ENCODE measurements at places on chromosomes 12 and 14. TPM values are rescaled to one million over a fixed set of nuclear protein-coding genes. Genes with fewer than 3 reads are reported as not detected.

- no peak for DNase-seq
Observed at GRCh38 chr12:72313806-72314205, 41.6 kb downstream of the TRHDE start.

DNA sequence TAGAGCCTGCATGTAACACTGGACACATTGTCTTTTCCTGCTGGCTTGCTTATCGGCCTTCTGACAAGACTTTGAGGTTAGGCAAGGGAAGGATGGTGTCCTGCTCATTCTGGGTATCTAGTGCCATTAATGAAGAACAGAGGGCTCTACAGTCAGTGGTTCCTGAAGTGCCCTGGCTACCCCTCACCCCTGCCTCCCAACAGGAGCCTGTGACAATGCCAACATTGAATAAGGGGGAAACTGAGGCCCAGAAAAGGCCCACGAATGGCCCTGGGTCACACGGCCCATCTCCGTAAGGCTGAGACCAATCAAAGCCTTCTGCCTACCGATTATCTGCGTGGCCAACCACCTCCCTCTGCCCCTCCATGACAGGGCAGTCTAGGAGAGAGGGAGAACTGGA is 2.1 kb downstream of the IFI27L2 start:
- DNase-seq: no peak

GRCh38 chr12:128796439-128797118 is 27.2 kb downstream of the SLC15A4 start:
- no peak for DNase-seq

DNA sequence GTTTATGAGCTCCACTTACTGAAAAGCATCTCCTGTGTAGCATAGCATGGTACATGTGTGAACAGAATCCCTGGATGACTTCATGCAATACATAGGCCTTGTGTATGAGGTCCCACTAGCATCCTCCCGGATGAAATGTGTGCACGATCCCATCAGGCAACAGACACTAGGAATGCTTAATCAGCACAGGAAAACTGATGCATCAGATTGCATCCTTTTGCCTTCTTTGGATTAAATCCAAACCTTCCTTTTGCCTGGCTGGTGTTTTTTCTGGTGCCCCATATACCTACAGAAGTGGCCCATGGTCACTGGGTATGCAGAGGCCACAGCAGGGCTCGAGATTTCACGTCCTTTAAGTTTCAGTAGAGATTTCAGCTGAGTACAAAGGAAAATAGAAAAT is 120.9 kb upstream of the COCH start:
- DNase-seq: no peak

CFAP73 gene
- not detected for total RNA-seq

DNA sequence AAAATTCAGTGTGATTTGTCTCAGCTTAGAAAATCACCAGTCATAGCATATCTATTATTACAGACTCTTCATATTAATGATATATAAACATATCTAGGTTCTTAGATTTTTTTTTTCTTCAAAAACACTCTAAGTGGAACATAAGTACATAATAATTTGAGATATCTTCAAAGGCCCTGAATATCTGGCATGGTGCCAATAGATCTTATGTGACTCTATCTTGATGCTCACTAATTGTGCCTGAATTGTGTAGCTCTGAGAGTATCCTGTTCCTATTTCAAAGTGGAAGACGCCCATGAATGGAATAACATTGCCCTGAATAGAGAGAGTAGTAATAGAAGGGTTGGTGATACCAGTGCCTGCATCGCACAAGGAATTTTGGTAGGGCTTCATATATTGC is 1312.7 kb upstream of the USP15 start:
- DNase-seq: no peak

GNG2 gene
- 17.9 TPM for total RNA-seq

DNA sequence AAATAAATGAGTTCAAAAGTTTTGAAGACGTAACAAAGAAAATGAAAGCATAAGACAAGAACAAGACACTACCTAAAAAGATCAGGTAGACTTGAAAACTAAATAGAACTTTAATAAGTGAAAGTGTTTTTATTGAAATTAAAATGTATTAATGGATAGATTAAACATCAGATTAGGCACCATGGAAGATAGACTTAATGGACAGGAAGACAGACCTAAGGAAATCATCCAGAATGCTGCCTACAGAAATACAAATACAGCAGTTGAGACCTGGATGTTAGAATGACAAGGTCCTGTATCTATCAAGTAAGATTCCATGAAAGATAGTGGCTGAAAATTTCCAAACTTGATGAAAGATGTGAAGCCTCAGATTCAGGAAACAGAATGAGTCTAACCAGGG is 11.5 kb downstream of the PLEKHH1 start:
- no peak for DNase-seq

POU6F1 gene
- 8.7 TPM for total RNA-seq
